Hematopoietic multipotent progenitor cell (in vitro differentiated cells): ENCODE measurements at places on chromosomes 7 and 10.

GRCh38 chr7:136523571-136523970, 344.9 kb upstream of the CHRM2 start:
- no peak for DNase-seq

GRCh38 chr10:84204122-84204521, 9.8 kb downstream of the CDHR1 start:
- DNase-seq = no peak

DNA sequence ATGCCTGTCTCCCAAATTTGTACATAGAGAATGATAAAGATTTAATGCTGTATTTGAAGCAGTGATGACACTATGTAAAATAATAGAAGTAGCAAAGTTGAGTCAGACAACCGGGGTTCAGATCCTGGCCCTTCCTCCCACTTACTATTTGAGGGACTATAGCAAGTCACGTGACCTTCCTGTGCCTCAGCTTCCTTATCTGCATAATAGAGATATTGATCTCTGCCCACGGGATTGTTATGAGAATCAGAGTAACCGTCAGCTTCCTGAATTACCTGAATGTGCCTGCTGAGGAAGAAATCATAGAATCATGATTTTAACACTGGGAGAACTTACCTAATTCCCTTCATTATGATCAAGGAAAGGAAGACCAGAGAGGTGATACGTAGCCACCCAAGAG, 26.9 kb downstream of the CASP7 start:
- no peak for DNase-seq

- no peak for DNase-seq
These were observed 18.4 kb downstream of the CREB3L2 start for GRCh38 chr7:137983323-137984008.

DNA sequence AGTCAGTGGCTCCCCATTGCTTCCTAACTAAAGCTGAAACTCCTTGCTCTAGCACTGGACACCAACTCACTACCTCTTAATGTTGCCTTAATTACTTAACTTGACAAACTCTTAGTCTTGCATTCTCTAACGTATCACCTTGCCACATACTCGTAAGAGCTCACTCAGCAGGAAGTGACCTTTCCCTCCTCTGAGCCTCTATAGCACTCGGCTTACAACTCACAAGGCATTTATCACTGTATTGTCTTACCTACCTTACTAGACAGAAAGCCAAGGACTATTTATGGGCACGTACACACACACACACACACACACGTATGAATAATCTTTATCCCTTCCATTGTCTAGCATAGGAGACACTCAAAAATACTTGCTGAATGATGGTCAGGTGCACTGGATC, 21.2 kb downstream of the CEP41 start:
- no peak for DNase-seq

- DNase-seq = no peak
These were observed 1.6 kb downstream of the CCDC71L start for GRCh38 chr7:106659166-106659962.

- DNase-seq = no peak
These were observed 144.9 kb downstream of the HGF start for GRCh38 chr7:81624650-81625631.

DNA sequence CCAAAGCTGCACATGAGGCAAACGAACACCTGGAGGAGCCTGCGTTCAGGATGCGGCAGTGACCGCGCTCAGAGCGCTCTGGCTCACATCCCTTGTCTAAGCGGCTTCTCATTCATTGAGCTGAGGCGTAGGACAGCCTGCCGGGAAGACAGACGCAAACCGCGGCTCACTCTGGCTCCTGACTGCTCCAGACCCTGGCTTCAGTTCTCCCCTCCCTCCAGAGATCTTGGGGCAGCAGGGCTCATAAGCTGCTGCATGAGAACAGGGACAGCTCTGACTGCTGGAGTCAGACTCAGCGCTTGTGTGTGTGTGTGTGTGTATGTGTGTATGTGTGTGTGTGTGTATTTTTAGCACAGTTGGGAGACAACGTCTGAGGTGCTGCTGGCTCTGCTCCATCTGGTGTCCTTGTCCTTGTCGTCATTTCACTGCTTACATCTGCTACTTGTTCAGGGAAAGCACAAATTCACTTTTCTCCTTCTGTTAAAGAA, 15.8 kb upstream of the LYZL2 start:
- DNase-seq = peak; percentile 27

DNA sequence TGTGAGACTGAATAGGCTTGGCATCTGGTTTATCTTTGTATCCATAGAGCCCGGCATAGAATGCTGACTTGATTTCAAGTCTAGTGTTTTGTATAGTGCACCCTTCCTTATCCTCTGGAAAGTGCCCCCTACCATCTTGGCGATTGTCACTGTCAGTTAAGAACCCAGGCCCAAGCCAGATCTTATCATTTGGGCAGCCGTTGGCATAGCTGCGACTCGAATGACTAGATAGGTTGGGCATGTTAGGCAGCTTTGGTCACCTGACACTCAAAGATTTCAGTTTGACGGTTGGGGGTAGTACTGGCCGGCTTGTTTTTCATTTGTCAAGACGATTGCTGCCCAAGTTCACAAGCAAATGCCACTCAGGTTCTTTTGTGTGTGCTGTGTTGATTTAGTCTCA, 6.6 kb downstream of the NIPSNAP2 start:
- peak; percentile 15 for DNase-seq

GRCh38 chr7:31852462-31852861, 165.4 kb downstream of the PPP1R17 start:
- no peak for DNase-seq

GRCh38 chr7:158255558-158255957, 332.1 kb downstream of the PTPRN2 start:
- DNase-seq = no peak

DNA sequence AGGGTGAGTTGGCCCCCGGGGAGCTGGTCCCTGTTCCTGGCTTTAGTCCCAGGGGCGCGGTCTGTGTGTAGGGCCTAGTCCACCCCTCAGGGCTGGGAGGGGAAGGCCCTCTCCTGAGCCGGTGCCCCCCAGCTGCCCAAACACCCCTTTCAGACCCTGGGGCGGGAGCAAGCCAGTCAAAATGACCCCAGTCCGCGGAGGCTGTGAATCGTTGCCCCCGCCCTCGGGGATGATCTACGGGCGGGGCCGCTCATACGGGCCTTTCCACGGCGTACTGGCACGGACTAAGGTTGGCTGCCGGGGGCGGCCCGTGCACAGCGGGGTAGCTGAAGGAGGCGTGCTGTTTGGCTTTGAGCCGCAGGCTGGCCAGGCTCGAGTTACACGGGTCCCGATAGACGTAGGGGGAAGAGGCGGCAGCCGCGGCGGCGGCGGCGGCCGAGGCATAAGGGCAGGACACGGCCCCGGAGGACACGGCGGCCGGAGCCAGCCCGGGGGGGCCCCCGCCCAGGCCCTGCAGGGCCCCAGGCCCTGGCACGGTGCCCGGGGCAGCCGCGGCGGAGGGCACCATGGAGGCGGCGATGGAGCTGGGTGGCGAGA, 4.3 kb downstream of the ELOVL3 start:
- no peak for DNase-seq

DNA sequence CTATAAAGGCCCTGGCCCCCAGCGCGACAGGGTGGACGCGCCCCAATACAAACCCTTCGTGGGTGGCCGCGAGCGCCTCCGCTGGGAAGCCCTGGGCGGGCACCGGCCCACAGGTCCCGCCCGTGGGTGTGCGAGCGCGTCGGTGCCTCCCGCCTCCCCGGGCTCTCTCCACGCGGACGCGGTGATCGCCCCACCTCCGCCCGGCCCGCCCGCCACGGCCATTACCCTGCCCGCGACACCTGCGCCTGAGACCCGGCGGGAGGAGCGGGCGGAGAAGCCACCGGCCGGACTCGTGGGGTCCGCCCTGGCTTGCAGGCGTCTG, 81.2 kb downstream of the PAX2 start:
- no peak for DNase-seq

- peak; percentile 64 for DNase-seq
These were observed 20.3 kb downstream of the ACSM6 start for GRCh38 chr10:95214369-95214768.

DNA sequence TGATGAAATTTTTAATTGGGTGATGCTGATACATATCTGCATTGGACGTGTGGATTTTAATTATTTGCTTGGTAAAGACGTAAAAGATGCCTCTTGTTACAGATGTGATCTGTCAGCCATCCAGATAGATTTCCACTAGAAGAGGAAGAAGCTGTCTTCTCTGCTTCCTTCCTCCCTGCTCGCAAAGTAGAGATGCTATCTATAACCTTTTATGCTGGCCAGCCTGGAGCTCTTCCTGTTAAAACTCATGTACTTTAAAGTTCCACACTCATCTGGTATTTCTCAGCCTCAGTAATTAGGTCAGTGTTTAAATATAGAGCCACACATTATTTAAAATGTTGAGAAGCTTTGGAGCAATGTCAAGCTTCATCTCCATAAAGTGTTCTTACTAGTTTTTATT, 51.2 kb upstream of the TMEM229A start:
- no peak for DNase-seq

GRCh38 chr10:30057894-30058556, 1.4 kb downstream of the JCAD start:
- no peak for DNase-seq
